WTC11 (cell line): ENCODE measurements at places on chromosomes 1 and 21. TPM values are rescaled to one million over a fixed set of nuclear protein-coding genes. Genes with fewer than 3 reads are reported as not detected.

Gene FBXO44
- 34.9 to 45.6 TPM (median 40.6 TPM) in 3 replicates for total RNA-seq

- no peak for DNase-seq
- H3K4me1 ChIP-seq: peaks cover 55% of the 10 kb centered on the region
- H3K27me3 ChIP-seq: no peaks in the 10 kb centered on the region
- no peak overlapping the region for H3K4me3 ChIP-seq
Observed at GRCh38 chr1:243748706-243749283, 101.2 kb downstream of the AKT3 start.

GRCh38 chr21:43958364-43959158 lies 53.5 kb upstream of the TRAPPC10 start:
- H3K36me3 ChIP-seq: no peaks in the 10 kb centered on the region
- no peak overlapping the region for H3K4me3 ChIP-seq
- H3K4me1 ChIP-seq: no peaks in the 10 kb centered on the region
- H3K27me3 ChIP-seq: no peaks in the 10 kb centered on the region

DNA sequence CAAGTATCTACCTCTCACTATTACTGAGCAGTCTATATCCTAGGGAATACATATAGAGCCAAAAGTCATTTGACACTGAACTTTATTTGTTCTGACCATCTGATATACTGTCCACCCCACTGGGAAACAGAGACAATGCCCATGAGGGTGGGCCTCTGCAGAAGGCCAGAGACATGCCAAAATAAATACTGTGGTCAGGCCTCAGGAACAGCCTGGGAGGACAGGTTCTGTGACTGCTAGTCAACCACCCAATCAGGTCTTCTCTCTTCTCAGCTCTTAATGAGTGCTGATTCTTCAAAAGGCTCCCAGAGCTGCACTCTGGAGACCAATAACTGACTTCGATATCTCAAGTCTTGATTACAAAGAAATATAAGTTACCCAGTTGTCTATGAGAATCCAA lies 5.5 kb upstream of the ANKRD35 start:
- H3K4me3 ChIP-seq: no peak overlapping the region
- H3K27ac ChIP-seq: no peak overlapping the region
- no peak for DNase-seq
- no peaks in the 10 kb centered on the region for H3K36me3 ChIP-seq

- no peak overlapping the region for H3K27ac ChIP-seq
- H3K36me3 ChIP-seq: no peaks in the 10 kb centered on the region
- H3K27me3 ChIP-seq: no peaks in the 10 kb centered on the region
- no peak for DNase-seq
- no peak overlapping the region for H3K4me3 ChIP-seq
Observed at GRCh38 chr21:43842742-43843141, 22.3 kb upstream of the AGPAT3 start.

DNA sequence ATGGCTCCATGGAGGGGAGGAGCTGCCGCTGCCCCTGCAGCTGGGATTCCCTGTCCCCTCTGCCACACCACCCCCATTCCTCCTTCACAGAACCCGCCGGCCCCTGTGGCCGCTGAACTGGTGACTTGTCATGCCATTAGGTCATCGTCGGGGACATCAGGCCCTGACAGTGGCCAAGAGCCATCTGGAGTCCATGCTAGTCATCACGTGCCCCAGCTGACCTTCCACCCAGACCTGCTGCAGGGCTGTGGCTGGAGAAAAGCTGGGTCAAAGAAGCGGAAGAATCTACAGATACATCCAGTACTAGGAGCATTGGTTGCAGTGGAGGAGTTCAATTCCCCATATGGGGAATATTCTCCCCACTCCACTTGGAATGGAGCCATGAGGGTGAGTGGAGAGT lies 78.1 kb downstream of the KCNJ15 start:
- no peak for DNase-seq
- peaks cover 3% of the 10 kb centered on the region; the same call in 1 of the 2 replicates for H3K4me1 ChIP-seq
- H3K4me3 ChIP-seq: no peak overlapping the region
- H3K27ac ChIP-seq: no peak overlapping the region

DNA sequence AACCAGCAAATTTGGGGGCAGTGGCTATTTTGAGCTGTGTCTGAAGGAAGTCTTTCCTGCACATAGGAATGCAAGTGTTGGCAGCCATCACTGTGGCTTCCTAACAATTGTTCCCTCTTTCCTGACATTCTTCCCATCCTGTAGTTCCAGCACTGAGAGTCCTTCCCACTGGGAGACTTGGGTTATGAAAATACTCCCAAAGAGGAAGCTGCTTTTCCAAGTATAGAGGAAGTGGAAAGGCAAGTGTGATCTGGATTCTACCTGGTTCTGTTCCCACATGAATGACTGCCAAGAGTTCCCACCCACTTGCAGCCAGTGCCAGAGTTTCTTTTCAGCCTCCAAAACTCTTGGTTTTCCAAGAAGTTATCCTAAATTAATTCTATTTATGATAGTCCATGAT lies 98.5 kb upstream of the CD53 start:
- H3K4me3 ChIP-seq: no peak overlapping the region
- H3K27me3 ChIP-seq: peaks cover 25% of the 10 kb centered on the region
- DNase-seq: no peak
- peaks cover 7% of the 10 kb centered on the region for H3K36me3 ChIP-seq
- peaks cover 4% of the 10 kb centered on the region for H3K4me1 ChIP-seq
- no peak overlapping the region for H3K27ac ChIP-seq

- no peak for DNase-seq
- H3K27ac ChIP-seq: peak overlapping the region; percentile 85; the same call in 1 of the 2 replicates
- H3K36me3 ChIP-seq: peaks cover 26% of the 10 kb centered on the region
- no peak overlapping the region for H3K4me3 ChIP-seq
Observed at GRCh38 chr1:174954073-174954460, 45.7 kb upstream of the CACYBP start.
